ENCODE measurements at places on chromosomes 1 and 21.

- no peak for DNase-seq
Observed at GRCh38 chr1:153796786-153797659, 21.8 kb downstream of the SLC27A3 start.

DNA sequence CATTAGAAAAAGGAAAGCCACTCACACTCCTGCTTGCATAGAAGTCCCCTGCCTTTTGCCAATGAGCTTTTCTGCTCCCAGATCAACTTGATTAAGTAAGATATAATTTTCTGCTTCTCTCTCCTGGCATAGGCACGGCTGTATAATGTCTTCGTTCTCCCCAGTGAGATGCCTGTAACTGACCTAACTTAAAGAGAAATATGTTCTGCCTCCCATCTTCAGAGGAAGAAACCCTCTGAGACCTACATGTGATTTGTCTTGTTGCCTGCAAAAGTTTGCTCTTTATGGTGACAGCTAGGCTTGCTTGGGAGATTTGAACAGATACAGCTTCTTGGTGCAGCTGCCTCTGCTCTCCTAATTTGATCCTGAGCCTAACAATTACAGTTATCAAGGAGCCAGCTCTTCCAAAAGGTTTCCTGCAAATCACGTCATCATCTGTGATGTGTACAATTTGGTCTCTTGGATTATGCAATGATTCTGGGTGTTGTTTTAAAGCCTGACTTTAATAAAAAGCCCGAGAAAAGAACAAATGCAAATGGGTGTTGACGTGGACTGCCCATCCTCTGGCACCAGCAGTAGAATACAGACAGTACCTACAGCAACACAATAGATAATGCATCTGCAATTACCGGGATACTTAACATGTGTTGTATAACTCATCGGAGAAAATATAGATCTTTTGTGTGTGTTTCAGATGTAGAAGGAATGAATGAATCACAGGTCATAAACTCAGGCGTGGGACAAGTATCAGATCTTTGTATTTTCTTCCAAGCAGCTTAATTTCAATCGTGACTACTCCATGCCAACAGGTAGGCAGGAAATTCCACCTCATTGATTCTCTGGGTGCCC lies 76.2 kb upstream of the KAZN start:
- DNase-seq, result no peak

GRCh38 chr1:102790997-102791396 lies 317.3 kb downstream of the COL11A1 start:
- DNase-seq, result no peak

- DNase-seq, result no peak
Observed at GRCh38 chr1:85259912-85260274, 431 bp upstream of the C1orf52 start.

DNA sequence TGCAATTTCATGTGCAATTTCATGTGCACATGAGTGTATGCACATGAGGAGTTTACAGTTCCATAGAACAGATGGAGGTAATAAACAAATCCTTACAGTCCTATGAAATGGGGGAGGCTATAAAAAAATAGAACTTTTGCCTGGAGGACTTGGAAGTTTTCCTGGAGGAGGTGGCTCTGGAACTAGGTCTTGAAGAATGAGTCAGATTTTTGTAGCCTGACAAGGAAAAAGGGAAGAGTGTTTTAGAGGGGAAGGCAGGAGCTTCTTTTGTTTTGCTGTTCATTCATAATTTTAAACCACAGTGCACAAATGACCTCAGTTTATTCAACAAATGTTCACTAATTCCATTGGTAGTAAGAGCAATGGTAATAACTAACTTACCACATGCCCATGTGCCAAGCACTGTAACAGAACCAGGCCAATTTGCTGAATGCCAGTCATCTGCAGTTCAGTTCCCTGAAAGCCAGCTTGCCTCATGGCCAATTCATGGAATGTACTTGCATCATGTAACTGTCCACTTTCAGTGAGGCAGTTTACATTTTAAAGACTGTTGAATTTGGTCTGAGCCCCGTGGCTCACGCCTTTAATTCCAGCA lies 2.7 kb downstream of the DIO1 start:
- DNase-seq, result peak; percentile 89
